Effector memory CD8-positive, alpha-beta T cell (primary cell): ENCODE measurements at places on chromosomes 5 and 9.

DNA sequence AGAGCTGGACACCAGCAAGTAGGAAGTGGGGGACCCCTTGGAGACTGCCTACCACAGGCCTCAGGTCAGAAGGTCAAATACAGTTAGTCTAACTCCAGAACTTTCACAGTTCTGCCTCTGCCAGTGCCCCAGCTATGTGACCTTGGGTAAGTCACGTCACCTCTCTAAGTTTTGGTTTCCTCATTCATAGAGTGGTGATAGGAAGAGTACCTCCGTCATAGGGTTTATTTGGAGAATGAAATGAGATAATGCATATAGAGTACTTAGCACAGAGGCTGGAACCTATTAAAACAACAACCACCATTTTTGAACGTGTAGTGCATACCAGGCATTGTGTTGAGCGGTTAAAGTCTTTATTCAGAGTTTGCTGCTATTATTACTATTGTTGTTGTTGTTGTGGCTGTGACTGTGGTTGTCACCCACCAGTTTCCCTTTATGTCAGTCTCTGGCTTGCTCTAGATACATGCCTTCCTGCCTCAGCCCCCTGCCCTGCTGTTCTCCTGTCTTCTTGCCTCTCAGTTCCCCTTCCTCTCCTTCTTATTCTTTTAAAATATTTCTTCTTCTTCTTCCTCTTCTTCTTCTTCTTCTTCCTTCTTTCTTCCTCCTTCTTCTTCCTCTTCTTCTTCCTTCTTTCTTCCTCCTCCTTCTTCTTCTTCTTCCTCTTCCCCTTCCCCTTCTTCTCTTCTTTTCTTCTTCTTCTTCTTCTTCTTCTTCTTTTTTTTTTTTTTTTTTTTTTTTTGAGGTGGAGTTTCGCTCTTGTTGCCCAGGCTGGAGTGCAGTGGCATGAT is 67.8 kb downstream of the RALGPS1 start:
- peak; percentile 51 for DNase-seq
- H3K27me3 ChIP-seq = no peaks in the 10 kb centered on the region
- peaks cover 13% of the 10 kb centered on the region for H3K36me3 ChIP-seq
- peaks cover 52% of the 10 kb centered on the region for H3K4me1 ChIP-seq
- peak overlapping the region; percentile 41 for H3K4me3 ChIP-seq
- peak overlapping the region; percentile 87 for H3K27ac ChIP-seq

DNA sequence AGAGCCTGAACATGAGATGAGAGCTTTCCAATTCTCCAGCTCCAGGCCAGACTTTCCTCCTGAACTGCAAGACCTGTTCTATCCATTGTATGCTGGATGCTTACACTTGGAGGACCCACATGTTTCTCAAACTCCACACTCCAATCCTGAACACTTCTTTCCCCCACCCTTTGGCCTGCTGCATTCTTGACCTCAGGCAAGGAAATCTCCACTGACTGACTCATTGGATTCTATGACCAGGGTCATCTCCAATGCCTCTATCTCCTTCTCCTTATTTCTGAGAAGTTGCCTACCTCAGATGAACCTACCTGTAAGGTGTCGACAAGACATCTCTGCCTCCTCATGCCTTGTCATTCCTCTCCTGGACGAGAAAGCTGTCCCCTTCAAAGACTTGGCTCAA is 153.6 kb downstream of the CRB2 start:
- no peak overlapping the region for H3K4me3 ChIP-seq
- H3K27me3 ChIP-seq = no peaks in the 10 kb centered on the region
- no peak for DNase-seq
- H3K36me3 ChIP-seq = peaks cover 2% of the 10 kb centered on the region
- H3K4me1 ChIP-seq = no peaks in the 10 kb centered on the region

GRCh38 chr5:33662722-33663427 is 222.1 kb downstream of the TARS1 start:
- no peaks in the 10 kb centered on the region for H3K4me1 ChIP-seq
- H3K27ac ChIP-seq = no peak overlapping the region
- no peak for DNase-seq
- H3K36me3 ChIP-seq = no peaks in the 10 kb centered on the region
- peaks cover 19% of the 10 kb centered on the region for H3K27me3 ChIP-seq

- H3K36me3 ChIP-seq = peaks cover 31% of the 10 kb centered on the region
- H3K27me3 ChIP-seq = no peaks in the 10 kb centered on the region
- H3K27ac ChIP-seq = peak overlapping the region; percentile 95
Measured at GRCh38 chr5:78360674-78360923, 182 bp downstream of the SCAMP1 start.

GRCh38 chr5:7016999-7017747 is 303.9 kb downstream of the TENT4A start:
- DNase-seq = no peak
- H3K4me3 ChIP-seq = no peak overlapping the region
- no peak overlapping the region for H3K27ac ChIP-seq
- H3K4me1 ChIP-seq = no peaks in the 10 kb centered on the region
- H3K27me3 ChIP-seq = no peaks in the 10 kb centered on the region
- no peaks in the 10 kb centered on the region for H3K36me3 ChIP-seq

GRCh38 chr5:135032695-135032998 is 1.4 kb downstream of the PITX1 start:
- no peak for DNase-seq
- no peaks in the 10 kb centered on the region for H3K36me3 ChIP-seq
- peaks cover 89% of the 10 kb centered on the region for H3K27me3 ChIP-seq
- no peak overlapping the region for H3K4me3 ChIP-seq
- peaks cover 12% of the 10 kb centered on the region for H3K4me1 ChIP-seq
- no peak overlapping the region for H3K27ac ChIP-seq

GRCh38 chr9:109520475-109521132 is 22.5 kb upstream of the PTPN3 start:
- no peaks in the 10 kb centered on the region for H3K4me1 ChIP-seq
- no peaks in the 10 kb centered on the region for H3K27me3 ChIP-seq
- DNase-seq = no peak
- no peaks in the 10 kb centered on the region for H3K36me3 ChIP-seq
- no peak overlapping the region for H3K4me3 ChIP-seq

DNA sequence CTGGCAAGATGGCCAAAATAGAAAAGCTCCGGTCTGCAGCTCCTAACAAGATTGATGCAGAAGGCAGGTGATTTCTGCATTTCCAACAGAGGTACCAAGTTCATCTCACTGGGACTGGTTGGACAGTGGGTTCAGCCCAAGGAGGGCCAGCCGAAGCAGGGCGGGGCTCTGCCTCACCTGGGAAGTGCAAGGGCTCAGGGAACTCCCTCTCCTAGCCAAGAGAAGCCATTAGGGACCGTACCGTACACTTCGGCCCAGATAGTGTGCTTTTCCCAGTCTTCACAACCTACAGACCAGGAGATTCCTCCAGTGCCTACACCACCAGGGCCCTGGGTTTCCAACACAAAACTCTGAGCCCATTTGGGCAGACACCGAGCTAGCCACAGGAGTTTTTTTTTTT is 277.8 kb downstream of the SLCO4C1 start:
- H3K36me3 ChIP-seq = peaks cover 4% of the 10 kb centered on the region
- no peak overlapping the region for H3K4me3 ChIP-seq
- no peaks in the 10 kb centered on the region for H3K4me1 ChIP-seq
- no peak overlapping the region for H3K27ac ChIP-seq

DNA sequence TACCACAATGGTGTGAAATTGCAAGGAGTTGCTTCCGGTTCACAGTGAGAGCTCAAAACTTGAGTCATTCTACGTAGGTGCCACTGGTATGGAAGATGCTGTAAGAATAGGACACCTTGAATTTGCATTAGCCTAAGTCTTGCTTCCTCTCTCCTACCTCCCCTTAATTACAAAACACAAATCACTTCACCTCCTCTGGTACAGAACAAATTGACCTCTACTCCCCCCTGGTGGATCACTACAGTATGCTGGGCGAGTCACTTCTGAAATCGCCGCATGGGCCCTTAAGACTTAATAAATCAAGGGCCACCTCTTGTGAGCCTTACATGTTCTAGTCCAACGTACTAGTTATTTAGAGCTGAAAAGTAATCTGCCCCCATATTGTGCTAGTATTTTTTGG is 145.3 kb upstream of the SMARCA2 start:
- no peaks in the 10 kb centered on the region for H3K4me1 ChIP-seq
- no peak overlapping the region for H3K27ac ChIP-seq
- H3K27me3 ChIP-seq = peaks cover 16% of the 10 kb centered on the region
- no peak overlapping the region for H3K4me3 ChIP-seq
- H3K36me3 ChIP-seq = no peaks in the 10 kb centered on the region
- DNase-seq = peak; percentile 4

- peaks cover 36% of the 10 kb centered on the region for H3K27me3 ChIP-seq
- H3K4me3 ChIP-seq = no peak overlapping the region
- H3K36me3 ChIP-seq = no peaks in the 10 kb centered on the region
- no peak overlapping the region for H3K27ac ChIP-seq
Measured at GRCh38 chr5:170638454-170639220, 134.8 kb downstream of the KCNIP1 start.

DNA sequence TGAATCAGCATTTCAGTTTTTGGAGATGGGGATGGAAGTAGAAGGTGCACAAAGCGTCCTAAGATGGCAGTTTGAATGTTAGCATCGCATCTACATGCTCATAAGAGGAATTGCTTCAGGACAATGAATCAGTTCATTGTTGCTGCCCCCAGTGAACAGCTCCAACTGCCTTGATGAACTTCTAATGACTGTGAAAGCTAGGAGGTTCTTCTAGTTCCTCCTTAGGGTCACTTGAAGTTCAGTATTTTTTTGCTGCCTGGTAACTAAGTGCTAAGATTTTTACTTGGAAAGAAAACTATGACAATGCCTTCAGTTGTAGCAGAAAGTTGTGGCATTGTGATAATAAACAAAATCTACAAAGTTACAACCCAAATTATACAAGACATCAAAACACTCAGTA is 271.6 kb downstream of the RAB3C start:
- H3K4me1 ChIP-seq = no peaks in the 10 kb centered on the region
- no peak overlapping the region for H3K27ac ChIP-seq
- H3K27me3 ChIP-seq = peaks cover 35% of the 10 kb centered on the region
- H3K36me3 ChIP-seq = peaks cover 3% of the 10 kb centered on the region

DNA sequence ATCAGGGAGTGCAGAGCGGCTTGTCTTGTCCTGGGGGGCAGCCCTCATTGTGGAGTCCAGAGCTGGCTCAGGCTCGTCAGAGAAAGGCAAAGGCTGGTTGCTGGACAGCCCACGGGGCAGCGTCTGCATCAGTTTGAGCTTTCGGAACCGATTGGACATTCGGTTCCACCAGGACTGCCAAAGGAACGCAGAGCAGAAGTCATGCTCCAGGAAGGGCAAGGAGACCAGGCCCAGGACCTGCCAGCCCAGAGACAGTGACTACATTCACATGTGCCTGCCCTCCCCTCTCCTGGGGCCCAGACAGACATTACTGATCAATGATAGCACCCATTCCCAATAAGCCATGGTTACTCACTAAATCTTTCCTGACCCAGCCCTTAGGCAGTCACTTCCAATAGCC is 18.1 kb downstream of the ANKS6 start:
- no peaks in the 10 kb centered on the region for H3K27me3 ChIP-seq
- no peaks in the 10 kb centered on the region for H3K4me1 ChIP-seq
- H3K4me3 ChIP-seq = no peak overlapping the region
- peaks cover 9% of the 10 kb centered on the region for H3K36me3 ChIP-seq
- H3K27ac ChIP-seq = no peak overlapping the region
- DNase-seq = no peak

GRCh38 chr9:105385381-105385985 is 62.4 kb upstream of the FSD1L start:
- H3K4me3 ChIP-seq = peak overlapping the region; percentile 82
- peaks cover 7% of the 10 kb centered on the region for H3K4me1 ChIP-seq
- H3K27ac ChIP-seq = no peak overlapping the region
- H3K27me3 ChIP-seq = no peaks in the 10 kb centered on the region
- peaks cover 7% of the 10 kb centered on the region for H3K36me3 ChIP-seq

DNA sequence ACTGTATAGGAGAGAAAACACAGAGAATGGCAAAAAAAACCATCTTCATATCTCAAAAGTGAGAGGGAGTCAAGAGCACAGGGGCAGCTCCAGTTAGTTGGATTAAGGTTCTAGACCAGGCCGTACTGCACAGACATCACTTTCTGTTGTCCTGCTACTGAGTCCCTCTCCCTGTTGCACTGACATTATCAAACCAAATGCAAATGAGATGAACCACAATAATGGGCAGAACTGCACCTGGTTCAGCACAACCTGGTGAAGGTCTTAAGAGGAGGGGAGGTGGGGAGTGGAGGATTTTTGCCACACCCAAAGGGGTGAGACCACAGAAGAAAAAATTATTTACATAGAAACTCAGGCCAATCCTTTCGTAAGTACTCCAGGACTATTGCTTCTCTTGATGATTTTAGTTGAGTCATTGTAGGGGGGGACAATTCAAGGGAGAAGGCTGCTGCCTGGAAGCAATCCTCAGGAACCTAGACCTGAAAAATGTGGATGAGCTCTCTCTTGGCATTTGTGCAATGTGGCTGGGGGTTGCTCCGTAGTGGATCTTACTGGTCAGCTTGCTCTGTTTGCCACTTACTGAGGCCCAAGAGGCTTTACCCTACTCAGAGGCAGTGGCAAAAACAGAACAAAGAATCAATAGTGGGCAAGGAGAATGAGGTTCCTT is 94.5 kb upstream of the PPP1R2B start:
- no peak overlapping the region for H3K4me3 ChIP-seq
- no peaks in the 10 kb centered on the region for H3K4me1 ChIP-seq
- H3K36me3 ChIP-seq = no peaks in the 10 kb centered on the region
- H3K27ac ChIP-seq = no peak overlapping the region
- DNase-seq = no peak

- peaks cover 41% of the 10 kb centered on the region for H3K27me3 ChIP-seq
- H3K4me1 ChIP-seq = no peaks in the 10 kb centered on the region
- DNase-seq = no peak
- H3K4me3 ChIP-seq = no peak overlapping the region
- no peak overlapping the region for H3K27ac ChIP-seq
Measured at GRCh38 chr5:158194561-158194976, 335.6 kb upstream of the CLINT1 start.

GRCh38 chr9:12980085-12980851 is 205.4 kb downstream of the LURAP1L start:
- no peaks in the 10 kb centered on the region for H3K36me3 ChIP-seq
- no peaks in the 10 kb centered on the region for H3K27me3 ChIP-seq
- no peaks in the 10 kb centered on the region for H3K4me1 ChIP-seq
- DNase-seq = no peak
- H3K4me3 ChIP-seq = no peak overlapping the region
